WTC11 (cell line): ENCODE measurements at places on chromosomes 4 and X.

DNA sequence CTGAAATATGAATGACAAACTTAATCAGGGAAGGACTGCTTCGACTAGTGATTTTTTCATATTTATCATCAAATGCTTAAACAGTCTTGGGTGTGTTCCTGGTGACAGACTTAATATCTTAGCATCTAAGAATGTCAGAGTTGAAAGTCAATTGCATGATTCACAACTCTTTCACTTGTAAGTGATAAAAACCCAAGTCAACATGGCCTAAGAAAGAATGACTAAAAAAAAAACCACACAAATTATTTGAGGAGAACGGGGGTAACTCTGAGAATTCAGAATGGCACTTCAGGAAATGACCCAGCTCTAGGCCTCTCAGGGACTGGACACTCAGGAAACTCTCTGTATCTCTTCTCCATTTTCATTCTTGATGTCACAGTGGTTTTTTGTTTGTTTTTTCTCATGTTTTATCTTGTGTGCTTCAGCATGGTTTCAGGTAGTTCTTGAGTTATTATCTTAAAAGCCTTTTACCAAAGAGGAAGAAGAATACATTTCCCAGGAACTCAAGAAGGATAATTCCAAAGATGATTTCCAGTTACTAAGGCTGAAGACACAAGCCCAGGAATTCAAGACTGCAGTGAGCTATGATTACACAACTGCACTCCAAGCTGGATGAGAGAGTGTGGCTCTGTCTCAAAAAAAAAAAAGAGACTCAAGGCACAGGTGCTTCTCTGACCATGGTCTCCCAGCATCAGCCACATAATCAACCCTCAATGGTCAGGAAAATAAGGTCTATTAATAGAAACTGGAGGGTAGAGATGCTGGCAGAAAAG, 1697.8 kb upstream of the IGFBP7 start:
- no peak overlapping the region for H3K4me3 ChIP-seq
- H3K27me3 ChIP-seq = no peaks in the 10 kb centered on the region
- H3K36me3 ChIP-seq = no peaks in the 10 kb centered on the region
- no peak overlapping the region for H3K27ac ChIP-seq

DNA sequence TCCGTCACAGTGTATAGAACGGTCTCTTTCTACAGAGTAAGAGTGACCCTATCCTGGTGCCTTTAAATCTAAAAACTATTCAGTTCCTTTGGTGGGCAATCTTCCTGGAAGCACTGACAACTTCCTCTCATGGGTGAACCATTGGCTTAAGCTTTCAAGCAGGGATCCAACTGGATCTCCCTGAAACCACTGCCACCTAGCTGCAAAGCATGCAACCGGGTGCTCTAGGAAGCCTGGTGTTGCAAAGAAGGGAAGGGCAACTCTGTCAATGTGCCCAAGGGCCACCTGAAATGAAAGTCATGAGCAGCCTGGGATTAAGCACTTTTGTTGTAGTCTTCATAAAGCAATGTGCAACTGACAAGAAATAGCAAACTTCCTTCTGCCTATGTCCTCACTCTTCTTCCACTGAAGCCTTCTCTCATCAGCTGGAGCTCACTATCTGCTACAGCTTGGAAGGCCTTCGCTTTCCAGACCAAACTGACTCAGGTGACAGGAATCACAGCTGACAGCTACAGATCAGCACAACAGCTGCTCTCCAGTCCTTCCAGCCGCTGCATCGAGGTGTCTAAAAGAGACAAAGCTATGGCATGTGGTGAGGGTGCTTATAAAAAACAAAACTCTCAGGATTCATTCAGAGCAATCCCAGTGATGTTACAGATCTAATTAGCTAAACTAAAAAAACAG, 46.1 kb downstream of the SETD7 start:
- peaks cover 3% of the 10 kb centered on the region; the same call in 1 of the 2 replicates for H3K36me3 ChIP-seq
- H3K4me1 ChIP-seq = peaks cover 15% of the 10 kb centered on the region
- H3K4me3 ChIP-seq = no peak overlapping the region
- H3K27me3 ChIP-seq = no peaks in the 10 kb centered on the region

DNA sequence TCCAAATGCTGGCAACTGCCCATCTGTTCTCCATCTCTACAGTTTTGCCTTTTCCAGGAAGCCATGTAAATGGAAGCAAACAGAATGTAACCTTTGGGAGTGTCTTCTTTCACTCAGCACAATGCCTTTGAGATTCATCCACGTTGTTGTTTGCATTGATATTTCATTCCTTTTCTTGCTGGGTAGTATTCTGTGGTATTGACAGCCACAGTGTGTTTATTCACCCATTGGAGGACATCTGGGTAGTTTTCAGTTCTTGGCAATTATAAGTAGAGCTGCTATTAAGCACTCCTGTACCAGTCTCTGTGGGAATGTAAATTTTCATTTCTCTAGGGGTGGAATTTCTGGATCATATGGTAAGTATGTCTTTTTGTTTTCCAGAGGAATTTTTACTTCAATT, 194.3 kb upstream of the RPS6KA3 start:
- H3K36me3 ChIP-seq = no peaks in the 10 kb centered on the region
- H3K4me1 ChIP-seq = peaks cover 7% of the 10 kb centered on the region
- no peak overlapping the region for H3K27ac ChIP-seq
- no peak for DNase-seq

GRCh38 chr4:78545275-78546246, 6.0 kb upstream of the ANXA3 start:
- peaks cover 10% of the 10 kb centered on the region for H3K36me3 ChIP-seq
- H3K27me3 ChIP-seq = peaks cover 17% of the 10 kb centered on the region

DNA sequence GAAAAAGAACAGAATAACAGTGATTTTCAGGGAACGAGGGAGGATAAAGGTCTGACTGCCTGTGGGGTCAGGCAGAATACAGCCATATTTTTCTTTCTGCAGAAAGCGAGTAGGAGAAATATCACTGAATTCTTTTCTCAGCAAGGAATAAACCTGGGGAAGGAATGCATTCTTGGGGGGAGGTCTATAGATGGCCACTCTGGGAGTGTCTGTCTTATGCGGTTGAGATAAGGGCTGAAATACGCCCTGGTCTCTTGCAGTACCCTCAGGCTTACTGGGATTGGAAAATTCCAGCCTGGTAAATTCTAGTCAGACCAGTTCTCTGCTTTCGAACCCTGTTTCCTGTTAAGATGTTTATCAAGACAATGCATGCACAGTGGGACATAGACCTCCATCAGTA, 26.3 kb downstream of the CNGA1 start:
- peaks cover 57% of the 10 kb centered on the region for H3K36me3 ChIP-seq
- no peak overlapping the region for H3K4me3 ChIP-seq
- peak; percentile 18 for DNase-seq
- peaks cover 5% of the 10 kb centered on the region; the same call in 1 of the 2 replicates for H3K27me3 ChIP-seq
- H3K27ac ChIP-seq = no peak overlapping the region

DNA sequence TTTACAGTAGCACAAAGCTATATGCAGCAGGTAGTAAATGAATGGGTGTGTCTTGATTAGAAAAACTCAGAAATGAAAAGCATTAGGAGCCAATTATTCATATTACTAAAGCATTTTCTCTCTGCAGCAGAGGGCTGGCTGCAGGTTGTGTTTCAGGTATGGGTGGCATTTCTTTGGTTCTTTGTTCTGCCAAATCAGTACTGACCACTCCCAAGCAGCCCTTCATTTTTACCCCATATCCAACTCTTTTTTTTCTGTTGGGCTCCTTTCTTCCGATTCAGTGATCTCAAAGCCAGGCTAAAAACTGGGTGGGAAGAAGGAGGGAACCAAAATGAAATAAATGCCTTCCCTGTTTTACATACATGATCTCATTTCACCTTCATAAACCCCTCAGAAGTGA, 162.3 kb downstream of the SPRY1 start:
- no peaks in the 10 kb centered on the region for H3K36me3 ChIP-seq
- DNase-seq = no peak
- H3K27me3 ChIP-seq = no peaks in the 10 kb centered on the region
- H3K4me3 ChIP-seq = no peak overlapping the region

DNA sequence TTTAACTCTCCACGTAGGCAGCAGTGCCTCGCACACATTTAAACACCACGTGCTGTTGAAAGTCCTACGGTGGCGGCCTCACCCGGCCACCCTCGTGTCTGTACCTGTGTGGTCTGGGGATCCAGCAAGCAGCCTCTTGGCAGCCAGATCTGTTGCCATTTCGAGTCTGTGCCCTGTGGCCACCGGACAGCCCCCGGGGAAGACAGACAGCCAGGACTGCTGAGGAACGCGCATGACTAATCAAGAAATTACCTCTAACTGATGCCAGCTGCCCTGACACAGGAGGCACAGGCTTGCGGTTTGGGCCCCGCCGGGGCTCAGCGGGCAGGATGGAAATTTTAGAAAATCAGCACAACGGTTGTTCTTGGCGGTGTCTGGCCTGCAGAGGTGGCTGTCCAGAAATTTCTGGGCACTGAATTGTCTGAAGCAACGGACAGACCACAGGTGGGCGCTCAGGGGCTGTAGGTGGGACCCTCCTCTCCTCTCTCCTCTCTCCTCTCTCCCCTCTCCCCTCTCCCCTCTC, 15.6 kb upstream of the ASMTL start:
- H3K36me3 ChIP-seq = no peaks in the 10 kb centered on the region
- H3K27ac ChIP-seq = no peak overlapping the region
- no peak for DNase-seq
- H3K4me1 ChIP-seq = peaks cover 12% of the 10 kb centered on the region

DNA sequence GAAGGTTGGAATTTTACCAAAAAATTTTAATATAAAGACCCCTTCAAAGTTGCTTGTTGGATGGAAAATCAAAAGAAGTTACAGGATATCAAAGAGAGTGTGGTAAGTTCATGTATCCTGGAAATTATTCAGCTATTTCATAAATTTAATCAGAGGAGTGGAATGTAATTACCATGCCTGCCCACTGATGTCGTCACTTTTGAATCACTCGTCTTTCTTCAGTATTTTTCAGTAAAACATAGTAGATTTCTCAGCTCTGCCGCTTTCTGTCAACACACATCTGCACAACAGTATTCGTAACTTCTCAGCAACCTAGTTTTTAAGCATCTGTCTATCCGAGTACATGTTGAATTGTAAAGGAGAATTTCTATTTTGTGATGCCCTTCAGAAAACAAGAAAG, 2163.0 kb upstream of the AGA start:
- H3K27me3 ChIP-seq = no peaks in the 10 kb centered on the region
- H3K36me3 ChIP-seq = no peaks in the 10 kb centered on the region
- no peak overlapping the region for H3K4me3 ChIP-seq
- H3K4me1 ChIP-seq = no peaks in the 10 kb centered on the region
- no peak for DNase-seq
- no peak overlapping the region for H3K27ac ChIP-seq

DNA sequence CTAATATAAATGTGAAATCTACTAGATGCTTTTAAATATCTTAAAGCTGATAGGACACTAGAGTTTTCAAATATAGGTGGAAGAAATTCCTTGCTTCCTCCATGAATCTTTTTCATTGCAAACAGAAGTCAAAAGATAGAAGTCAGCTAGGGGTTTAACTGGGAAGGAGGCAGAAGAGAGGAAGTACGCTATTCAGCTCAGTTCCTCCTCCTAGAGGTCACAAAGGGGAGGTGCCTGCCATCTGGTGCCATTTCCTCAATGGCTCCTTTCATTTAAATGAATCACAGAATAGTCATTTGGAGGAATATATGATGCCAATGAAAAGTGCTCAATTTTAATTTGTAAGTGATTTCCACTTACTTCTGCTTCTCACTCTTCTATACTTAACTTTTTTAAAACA, 8.5 kb downstream of the COL25A1 start:
- no peaks in the 10 kb centered on the region for H3K36me3 ChIP-seq
- H3K4me1 ChIP-seq = peaks cover 3% of the 10 kb centered on the region; the same call in 1 of the 2 replicates
- H3K4me3 ChIP-seq = no peak overlapping the region
- peak; percentile 53 for DNase-seq
- H3K27ac ChIP-seq = no peak overlapping the region

DNA sequence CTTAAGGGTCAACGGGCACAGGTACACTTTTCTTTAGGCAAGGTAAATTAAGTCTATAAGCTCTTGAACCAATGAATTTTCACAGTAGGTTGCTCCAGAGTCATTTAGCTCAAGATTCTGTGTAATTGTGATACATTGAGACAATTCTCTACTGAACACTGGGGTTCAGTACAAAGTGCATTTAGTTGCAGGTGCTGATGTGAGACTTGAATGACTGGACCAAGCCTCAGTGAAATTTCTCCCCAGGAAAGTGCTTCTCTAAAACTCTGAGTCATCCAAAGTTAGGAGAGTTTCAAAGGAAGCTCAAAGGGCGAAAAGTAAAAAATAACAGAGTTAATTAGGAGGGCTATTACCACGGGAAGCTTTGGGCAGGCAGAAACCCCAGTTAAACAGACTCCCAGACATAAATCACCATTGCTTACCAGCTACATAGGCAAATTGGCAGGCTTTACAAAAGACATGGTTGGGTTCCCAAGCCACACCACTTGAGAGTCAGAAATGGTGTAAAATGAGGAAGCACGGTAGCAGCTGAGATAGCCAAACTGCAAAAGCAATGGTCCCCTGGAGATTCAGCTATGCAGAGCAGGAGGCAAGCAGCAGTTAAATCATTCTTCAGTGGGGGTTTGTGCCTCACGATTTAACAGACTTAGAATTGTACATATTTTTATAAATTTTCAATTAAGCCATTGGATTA, 202.6 kb downstream of the PCDH19 start:
- no peak for DNase-seq
- no peaks in the 10 kb centered on the region for H3K27me3 ChIP-seq
- no peaks in the 10 kb centered on the region for H3K36me3 ChIP-seq
- peaks cover 7% of the 10 kb centered on the region for H3K4me1 ChIP-seq
